ENCODE measurements at places on chromosomes 3 and 15.

GRCh38 chr3:194281766-194282165, 69.4 kb downstream of the CPN2 start:
- DNase-seq: no peak

DNA sequence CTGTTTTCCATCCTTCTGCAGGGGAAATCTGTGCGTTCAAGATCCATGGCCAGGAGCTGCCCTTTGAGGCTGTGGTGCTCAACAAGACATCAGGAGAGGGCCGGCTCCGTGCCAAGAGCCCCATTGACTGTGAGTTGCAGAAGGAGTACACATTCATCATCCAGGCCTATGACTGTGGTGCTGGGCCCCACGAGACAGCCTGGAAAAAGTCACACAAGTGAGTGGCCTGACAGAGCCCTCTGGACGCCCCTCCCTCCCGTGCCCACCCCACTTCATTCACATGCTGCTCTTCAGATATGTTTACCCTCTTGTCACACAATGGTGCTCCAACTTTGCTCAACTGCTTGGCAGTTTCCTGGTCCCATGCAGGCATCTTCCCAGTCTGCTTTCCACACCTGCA, 274.3 kb upstream of the TRIM42 start:
- DNase-seq: no peak

DNA sequence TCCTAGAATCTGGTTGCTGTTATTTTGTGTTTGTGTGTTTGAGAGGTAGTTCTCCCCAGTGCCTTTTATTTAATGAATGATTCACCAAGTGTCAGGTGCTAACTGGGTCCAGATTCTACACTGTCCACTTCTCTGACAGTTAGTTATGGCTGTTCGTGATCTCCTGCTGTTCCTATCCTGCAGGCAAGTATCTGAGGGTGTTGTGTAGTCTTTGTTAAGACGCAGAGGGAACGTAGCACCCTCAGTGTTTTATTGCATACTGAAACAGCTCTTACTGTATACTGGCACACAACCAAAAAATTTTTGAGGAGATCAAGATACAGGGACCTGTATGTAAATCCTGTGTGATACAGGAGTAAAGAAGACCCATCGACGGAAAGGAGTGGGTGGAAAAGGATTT, 1271.3 kb downstream of the ROBO1 start:
- no peak for DNase-seq

- DNase-seq: no peak
Measured at GRCh38 chr3:47441796-47442551, 33.8 kb downstream of the SCAP start.

- DNase-seq: no peak
Measured at GRCh38 chr3:84893211-84893610, 65.6 kb upstream of the CADM2 start.

DNA sequence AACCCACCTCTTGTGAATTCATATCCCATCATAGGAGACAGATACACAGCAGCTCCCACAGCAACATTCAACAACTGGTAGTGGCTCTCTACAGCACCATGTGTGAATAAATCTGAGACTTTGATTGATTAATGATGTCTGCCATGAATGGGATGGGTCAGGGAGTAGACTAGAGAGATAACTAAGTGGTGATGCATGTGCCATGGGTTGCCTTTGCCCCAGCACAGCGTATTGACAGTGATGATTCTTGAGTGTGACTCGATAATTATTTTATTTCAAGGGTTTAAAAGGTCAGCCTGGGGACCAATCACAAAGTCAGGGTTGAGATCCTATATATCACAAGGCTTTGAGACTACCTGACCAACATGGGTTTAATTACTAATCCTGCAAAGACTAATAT, 295.9 kb downstream of the PTPRG start:
- no peak for DNase-seq

GRCh38 chr3:168618827-168619470, 523.2 kb upstream of the GOLIM4 start:
- DNase-seq: no peak

GRCh38 chr3:73036694-73037591, 24.5 kb upstream of the EBLN2 start:
- DNase-seq: no peak

All from NCI-H748 treated with DMSO at 0.1 percent for 48 hours (cell line).